Aorta (tissue), 5 donors: ENCODE measurements at places on chromosomes 2 and 18.

- H3K4me3 ChIP-seq: no peak overlapping the region
- H3K27ac ChIP-seq: no peak overlapping the region
- no peaks in the 10 kb centered on the region for H3K36me3 ChIP-seq
- no peak for DNase-seq
- H3K4me1 ChIP-seq: no peaks in the 10 kb centered on the region
Observed at GRCh38 chr2:112688086-112688880, 32.5 kb upstream of the NT5DC4 start.

GRCh38 chr2:216681683-216682082, 13.7 kb downstream of the IGFBP5 start:
- no peaks in the 10 kb centered on the region for H3K36me3 ChIP-seq
- H3K27ac ChIP-seq: peak overlapping the region; percentile 88
- no peaks in the 10 kb centered on the region for H3K27me3 ChIP-seq
- no peak for DNase-seq
- H3K4me3 ChIP-seq: no peak overlapping the region
- H3K4me1 ChIP-seq: no peaks in the 10 kb centered on the region

GRCh38 chr2:3257826-3258225, 119.8 kb downstream of the EIPR1 start:
- no peak for DNase-seq
- no peaks in the 10 kb centered on the region for H3K4me1 ChIP-seq
- no peak overlapping the region for H3K4me3 ChIP-seq
- H3K36me3 ChIP-seq: peaks cover 4% of the 10 kb centered on the region

DNA sequence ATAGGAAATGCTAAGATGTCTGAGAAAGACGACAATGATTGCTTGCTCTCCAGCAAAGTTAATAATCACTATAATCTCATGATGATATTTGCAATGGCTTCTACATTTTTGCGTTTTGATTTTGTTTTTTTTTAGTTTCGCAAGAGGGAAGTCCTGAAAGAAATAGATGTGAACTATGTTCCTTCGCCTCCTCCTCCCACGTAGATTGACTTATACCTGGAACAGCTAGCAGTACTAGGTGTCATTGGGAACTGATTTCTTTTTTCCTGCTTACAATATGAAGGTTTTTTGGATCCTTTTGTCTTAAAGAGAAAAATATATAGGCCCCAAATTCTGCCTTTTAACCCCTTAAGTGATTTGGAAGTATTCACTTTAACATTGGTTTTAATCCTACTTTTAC, 26.7 kb downstream of the ITPRID2 start:
- H3K4me3 ChIP-seq: no peak overlapping the region
- no peaks in the 10 kb centered on the region for H3K27me3 ChIP-seq
- DNase-seq: no peak
- H3K4me1 ChIP-seq: no peaks in the 10 kb centered on the region

DNA sequence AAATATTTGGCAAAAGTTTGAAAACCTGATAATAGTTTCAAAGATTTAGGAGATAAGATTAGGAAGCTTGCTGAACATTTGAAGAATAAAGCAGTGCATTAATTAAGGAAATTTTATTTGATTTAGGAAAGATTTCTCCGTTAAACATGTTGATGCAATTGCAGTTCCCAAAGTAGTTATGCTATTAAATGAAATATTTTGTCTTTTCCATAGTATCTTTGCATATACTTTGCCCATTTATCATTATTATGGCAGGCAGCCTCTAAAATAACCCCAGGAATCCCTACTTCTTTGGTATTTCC, 136.5 kb downstream of the MREG start:
- DNase-seq: no peak
- peaks cover 2% of the 10 kb centered on the region for H3K36me3 ChIP-seq
- H3K27me3 ChIP-seq: no peaks in the 10 kb centered on the region
- no peak overlapping the region for H3K4me3 ChIP-seq
- H3K4me1 ChIP-seq: peaks cover 1% of the 10 kb centered on the region

- H3K27ac ChIP-seq: peak overlapping the region; percentile 17
- no peaks in the 10 kb centered on the region for H3K27me3 ChIP-seq
- H3K4me1 ChIP-seq: no peaks in the 10 kb centered on the region
Observed at GRCh38 chr2:120892271-120892966, 156.8 kb downstream of the GLI2 start.

GRCh38 chr2:204135752-204136151, 199.2 kb downstream of the ICOS start:
- no peaks in the 10 kb centered on the region for H3K27me3 ChIP-seq
- no peaks in the 10 kb centered on the region for H3K4me1 ChIP-seq
- no peak overlapping the region for H3K27ac ChIP-seq

- no peak overlapping the region for H3K27ac ChIP-seq
- H3K4me1 ChIP-seq: no peaks in the 10 kb centered on the region
- no peak overlapping the region for H3K4me3 ChIP-seq
- no peak for DNase-seq
- H3K27me3 ChIP-seq: no peaks in the 10 kb centered on the region
- H3K36me3 ChIP-seq: no peaks in the 10 kb centered on the region
Observed at GRCh38 chr2:32798829-32799228, 147.9 kb upstream of the LTBP1 start.
